HuH-7 (cell line): ENCODE measurements at places on chromosomes 6 and 20.

DNA sequence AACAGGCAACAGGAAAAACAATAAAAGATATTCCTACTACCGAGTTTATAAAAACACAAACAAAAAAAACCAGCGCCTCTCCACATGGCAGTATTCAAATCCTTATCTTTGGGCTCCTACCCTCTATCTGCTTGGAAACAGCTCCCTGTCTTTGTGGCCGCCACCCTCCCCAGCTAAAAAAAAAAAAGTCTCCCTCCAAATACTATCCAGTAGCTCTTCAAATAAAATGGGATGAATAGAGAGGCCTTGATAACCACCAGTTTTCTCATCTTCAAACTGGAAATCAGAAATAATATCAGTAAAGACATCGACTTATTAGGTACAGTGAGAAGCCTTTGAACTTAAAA, 96.2 kb downstream of the PSMG4 start:
- no peak for DNase-seq

DNA sequence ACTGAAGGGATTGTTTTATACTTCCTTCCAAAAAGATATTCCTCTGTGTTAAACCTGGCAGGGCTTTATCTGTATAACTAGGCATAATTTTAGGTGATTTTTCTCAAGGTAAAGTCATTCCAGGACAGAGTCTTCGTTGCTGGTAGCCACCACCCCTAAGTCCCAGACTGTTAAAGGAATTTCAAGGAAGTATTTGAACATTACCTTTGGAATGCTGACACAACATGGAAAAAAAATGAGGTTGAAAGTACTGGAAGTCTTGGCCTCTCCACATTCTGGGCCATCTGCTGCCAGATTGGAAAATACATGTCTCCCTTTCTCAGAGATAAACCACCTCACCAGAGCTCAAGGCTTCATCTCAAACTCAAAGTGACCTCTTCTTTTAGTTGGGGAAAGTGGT, 27.0 kb upstream of the ETV7 start:
- DNase-seq = no peak

DNA sequence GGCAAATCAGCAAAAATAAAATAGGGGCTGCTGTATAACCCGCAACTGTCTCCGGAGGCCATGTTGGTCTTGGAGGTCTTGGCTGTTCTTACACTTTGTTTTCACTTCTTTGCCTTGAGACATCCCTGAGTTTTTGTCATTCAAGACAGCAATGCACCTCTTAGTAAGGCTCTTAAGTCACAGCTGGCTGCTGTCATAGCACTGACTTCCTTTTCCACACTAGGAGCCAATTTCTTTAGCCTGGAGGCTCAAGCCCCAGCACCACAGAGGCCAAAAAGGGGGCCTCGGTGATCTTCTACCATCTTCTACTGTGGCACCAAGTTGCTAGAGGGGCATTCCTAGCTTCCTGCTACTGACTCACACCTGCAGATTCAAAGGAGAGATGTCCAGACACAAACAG, 536.3 kb downstream of the CDH26 start:
- DNase-seq = no peak

GRCh38 chr20:50215101-50215690, 24.6 kb downstream of the CEBPB start:
- DNase-seq = no peak

- DNase-seq = no peak
Measured at GRCh38 chr6:134675110-134676054, 274.5 kb downstream of the ALDH8A1 start.

DNA sequence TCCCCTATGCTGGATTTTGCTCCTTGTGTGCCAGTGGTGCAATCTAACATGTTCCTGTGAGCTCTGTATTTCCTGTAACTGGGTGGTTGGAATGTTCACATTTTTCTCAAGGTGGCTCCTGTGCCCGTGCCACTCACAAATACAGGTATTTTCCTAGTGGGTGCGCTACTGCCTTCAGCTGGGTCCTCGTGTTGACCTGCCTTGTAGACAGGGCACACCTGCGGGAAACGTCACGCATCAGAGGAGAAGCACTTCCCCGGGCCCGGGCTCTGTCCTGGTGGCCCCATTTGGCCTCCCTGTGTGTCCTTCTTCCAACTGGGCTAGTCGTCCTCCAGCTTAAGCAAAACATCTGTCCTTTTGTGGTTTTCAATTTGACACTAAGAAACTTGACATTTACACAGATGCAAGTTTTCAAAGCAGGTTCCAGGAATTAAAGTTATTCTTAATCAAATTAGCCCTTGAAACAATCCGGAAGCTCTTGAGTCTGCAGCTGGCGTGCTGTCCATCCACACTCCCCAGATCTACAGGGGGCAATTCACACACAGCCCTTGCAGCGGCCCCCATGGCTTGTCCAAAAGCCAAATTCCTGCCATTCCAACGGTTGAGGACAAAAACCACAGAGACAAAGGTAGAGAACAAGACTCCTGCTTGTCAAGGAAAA, 275.1 kb downstream of the CDC5L start:
- DNase-seq = no peak

- no peak for DNase-seq
Measured at GRCh38 chr20:64151633-64152530, 12.4 kb upstream of the MYT1 start.

DNA sequence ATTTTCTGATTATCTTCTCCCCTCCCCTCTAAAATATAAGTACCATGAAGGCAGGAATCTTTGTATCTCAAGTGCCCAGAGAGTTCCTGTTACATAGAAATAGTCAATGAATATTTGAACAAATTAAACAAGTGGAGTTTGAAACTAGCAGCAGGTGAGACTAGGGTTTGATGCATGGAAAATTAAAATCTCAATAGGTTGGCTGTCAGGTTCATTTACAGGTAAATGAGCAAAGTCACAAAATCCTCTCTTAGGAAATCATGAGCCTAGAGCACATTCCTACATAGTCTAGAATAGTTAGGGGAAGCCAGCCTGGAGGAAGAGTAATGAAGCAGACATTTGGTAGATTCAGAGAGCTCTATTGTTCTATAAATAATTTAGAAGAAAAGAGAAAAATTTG, 140.4 kb downstream of the HS3ST5 start:
- no peak for DNase-seq

DNA sequence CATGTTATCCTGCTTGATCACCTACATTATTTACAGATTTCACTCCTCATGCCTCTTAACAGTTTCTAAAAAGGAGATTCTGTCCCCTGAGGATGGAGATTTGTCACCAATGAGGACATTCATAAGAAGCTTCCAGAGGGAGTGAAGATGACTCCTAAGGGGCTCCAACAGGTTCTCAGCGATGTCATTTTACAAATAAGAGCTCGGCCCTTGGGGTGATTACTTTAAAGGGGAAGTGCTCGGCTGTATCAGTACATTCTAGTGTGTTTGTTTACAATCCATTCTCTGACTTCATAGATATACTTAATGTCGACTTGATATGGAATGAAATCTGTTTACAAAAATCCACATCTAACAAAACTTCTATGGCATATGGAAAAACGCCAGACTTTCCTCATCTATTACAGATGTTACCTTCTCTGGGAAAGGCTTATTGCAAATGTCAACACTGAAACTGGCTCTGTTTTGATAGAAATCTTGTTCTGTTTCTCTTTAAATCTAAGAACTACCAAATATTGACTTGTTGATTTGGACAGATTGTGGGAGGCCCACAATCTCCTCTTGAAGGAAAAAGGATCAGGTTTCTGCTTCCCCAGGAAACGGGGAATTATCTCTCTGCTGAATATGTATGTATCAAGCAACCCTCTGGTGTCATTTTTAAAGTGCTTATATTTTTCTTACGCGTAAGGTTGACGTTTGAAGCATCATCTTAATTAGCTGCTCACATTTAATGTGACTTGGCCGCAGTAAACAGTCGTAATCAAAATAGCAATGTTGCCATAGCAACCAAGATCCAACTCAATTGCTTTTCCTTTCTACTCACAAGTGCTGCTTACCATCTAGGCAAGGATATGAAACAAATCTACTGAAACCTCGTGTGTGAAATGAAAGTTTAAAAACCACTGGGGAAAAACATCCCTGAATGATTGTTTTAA, 95.7 kb downstream of the SHLD1 start:
- no peak for DNase-seq

GRCh38 chr6:130518588-130518987, 152.8 kb downstream of the TMEM200A start:
- no peak for DNase-seq
